Posterior vena cava (tissue), 2 donors: ENCODE measurements at places on chromosomes 13 and 19.

- DNase-seq = no peak
Observed at GRCh38 chr19:5873617-5874199, 3.4 kb upstream of the FUT5 start.

GRCh38 chr19:36060430-36060829 lies 5.7 kb downstream of the WDR62 start:
- DNase-seq = no peak

DNA sequence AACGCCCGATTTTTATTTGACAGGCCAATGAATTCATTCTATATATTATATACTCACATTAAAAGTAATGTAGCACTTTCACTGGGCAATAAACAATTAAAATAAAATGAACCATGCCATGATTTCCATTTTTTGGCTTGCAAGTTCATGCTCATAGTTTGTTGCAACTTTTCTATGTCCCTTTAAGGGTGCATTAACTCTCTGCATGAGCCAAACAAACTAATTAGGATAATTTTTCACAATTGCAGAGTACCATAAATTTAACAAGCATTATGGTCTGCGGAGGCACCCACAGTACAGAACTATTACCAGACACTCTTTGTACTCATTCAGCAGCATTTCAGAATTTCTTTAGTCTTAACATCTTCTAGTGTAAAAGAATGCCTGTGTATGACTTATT lies 1.4 kb downstream of the LHFPL6 start:
- no peak for DNase-seq

GRCh38 chr19:36573895-36574720 lies 1.0 kb upstream of the ZNF529 start:
- no peak for DNase-seq

DNA sequence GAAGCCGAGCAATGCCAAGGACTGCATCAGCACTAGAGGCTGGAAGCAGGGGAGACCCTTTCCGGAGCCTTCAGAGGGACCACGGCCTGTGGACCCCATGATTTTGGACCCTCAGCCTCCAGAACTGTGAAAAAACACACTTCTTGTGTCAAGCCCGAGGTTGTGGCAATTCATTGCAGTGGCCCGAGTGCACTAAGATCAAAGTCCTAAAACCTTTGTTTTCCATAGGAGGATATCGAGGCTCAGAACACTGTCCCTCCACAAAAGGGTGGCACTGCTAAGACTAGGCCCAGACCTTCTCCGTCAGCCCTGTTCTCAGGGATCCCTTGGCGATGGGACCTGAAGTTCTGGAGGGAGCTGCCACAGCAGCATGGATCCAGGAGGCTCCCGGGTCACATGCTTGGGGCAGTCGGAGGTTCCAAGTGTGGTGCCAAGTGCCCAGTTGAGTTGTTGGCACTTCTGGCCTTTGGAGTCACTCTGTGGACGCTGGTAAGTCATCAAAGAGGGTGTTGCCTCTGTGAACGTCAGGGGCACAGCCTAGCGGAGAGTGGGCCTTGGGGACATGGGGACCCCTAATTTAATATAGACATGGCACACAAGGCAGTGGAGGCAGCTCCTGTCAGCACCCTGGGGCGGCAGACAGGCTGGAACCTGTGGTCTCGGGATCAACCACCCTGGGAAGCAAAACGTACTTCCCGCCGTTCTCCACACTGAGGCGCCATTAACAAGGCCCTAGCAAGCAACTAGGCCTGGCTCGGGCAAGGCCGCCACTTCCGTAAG lies 199.2 kb downstream of the COL4A1 start:
- DNase-seq = no peak

DNA sequence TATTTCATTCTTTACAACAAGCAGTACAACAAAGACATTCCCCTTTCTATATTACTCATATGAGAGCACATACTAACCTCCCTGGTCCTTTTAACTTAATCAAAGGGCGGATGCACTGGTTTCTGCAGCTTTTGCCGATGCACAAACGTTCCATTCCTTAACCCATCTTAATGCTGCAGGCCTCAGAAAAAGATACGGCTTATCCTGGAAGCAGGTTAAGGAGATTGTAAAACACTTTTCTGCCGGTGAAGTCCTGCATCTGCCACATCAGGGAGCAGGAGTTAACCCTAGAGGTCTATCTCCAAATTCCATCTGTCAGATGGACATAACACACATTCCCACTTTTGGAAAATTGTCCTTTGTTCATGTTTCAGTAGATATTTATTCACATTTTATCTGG lies 11.5 kb upstream of the ZNF814 start:
- DNase-seq = no peak

- no peak for DNase-seq
Observed at GRCh38 chr19:13526552-13526951, 20.3 kb upstream of the CACNA1A start.

DNA sequence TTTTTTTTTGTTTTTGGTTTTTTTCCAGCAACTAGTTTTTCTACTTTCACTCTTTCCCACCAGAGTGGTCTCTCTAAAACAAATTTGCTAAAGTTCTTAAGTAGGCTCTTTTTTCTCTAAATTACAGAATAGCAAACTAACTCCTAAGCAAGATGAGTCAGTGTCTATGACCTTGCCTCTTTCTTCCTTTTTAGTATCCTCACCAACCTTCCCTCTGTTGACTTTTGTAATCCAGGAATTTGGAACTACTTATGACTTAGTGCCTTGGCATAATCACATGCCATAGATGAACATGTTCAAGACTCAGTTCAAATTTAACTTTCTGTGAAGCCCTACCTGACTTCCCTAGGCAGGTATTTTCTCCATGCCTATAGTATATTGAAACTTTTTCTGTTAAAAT lies 32.3 kb upstream of the AKAP11 start:
- no peak for DNase-seq

DNA sequence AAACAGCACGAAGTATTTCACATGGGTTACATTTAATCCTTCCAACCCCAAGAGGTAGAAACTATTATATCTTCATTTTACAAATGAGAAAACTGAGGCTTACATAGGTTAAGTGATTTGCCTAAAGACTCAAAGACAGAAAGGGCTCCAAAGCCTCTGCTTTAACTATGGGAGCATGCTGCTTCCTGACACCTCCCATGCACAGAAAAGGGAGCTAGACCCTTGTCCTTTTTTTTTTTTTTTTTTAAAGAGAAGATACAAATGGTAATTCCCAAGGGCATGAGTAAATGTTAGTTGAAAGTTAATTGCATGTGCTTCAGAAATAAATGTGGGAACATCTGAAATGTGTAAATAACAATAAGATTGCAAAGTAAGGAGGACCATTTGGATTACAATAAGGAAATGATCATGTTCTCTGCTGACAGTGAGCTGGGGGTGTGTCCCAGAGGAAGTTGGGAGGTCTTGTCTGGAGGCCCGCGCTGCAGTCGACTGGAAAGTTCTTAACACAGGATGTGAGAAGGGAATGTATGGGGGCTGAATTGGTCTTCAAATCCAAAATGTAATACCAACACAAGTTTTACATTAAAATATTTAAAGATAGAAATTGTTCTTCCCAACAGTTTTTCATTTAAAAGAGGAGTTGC lies 500.3 kb downstream of the KLF12 start:
- no peak for DNase-seq
